ENCODE measurements at places on chromosomes 2 and 18.

DNA sequence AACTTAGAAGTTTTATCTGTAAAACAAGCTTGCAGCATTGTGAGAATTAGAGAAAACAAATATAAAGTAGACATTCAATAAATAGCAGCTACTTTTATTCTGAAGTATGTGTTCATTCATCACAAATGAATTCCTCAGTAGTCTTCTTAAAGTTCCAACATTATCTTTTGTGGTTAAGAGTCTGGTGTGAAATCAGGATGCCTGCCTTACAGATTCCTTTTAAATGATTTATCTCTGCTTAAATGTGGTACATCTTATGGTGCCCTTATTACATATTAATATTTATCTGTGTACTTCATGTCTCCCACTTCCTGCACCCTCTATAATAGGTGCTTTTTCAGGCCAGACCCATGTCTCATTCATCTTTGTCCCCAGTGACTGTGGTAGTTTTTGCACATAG is 595.0 kb downstream of the STK39 start:
- no peaks in the 10 kb centered on the region for H3K36me3 ChIP-seq
- no peaks in the 10 kb centered on the region for H3K4me1 ChIP-seq
- H3K27ac ChIP-seq: no peak overlapping the region

GRCh38 chr2:147511491-147511948 is 333.3 kb upstream of the ACVR2A start:
- H3K4me1 ChIP-seq: no peaks in the 10 kb centered on the region
- H3K27me3 ChIP-seq: no peaks in the 10 kb centered on the region
- no peak overlapping the region for H3K4me3 ChIP-seq

DNA sequence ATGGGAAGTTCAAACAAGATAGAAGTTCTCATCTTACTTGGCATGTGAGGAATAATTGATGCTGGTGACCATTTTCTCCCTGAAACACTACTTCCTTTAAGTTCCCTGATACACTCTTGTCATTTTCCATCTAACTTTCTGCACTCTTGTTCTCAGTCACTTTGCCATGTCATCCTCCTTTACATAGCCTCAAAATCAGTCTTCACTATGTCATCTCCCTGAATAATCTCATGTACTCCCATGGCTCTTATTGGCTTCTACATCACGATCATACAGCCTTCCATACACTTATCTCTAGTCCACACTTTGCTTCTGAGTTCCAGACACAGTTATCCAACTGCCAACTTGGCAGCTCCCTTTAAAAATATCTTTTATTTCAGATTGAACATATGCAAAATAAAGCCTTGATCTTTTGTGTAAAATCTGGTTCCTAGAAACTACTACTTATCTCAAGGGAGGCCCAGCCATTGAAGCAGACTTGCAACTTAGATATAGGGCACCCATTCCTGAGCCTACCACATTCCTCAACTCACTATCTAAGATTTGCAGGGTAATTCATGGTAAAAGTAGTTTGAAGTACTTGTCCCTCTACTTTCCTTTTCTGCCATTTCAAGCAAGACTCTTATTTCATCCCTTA is 1070.2 kb upstream of the NXPH2 start:
- no peak for DNase-seq
- H3K4me1 ChIP-seq: no peaks in the 10 kb centered on the region
- H3K27me3 ChIP-seq: no peaks in the 10 kb centered on the region
- H3K4me3 ChIP-seq: no peak overlapping the region

DNA sequence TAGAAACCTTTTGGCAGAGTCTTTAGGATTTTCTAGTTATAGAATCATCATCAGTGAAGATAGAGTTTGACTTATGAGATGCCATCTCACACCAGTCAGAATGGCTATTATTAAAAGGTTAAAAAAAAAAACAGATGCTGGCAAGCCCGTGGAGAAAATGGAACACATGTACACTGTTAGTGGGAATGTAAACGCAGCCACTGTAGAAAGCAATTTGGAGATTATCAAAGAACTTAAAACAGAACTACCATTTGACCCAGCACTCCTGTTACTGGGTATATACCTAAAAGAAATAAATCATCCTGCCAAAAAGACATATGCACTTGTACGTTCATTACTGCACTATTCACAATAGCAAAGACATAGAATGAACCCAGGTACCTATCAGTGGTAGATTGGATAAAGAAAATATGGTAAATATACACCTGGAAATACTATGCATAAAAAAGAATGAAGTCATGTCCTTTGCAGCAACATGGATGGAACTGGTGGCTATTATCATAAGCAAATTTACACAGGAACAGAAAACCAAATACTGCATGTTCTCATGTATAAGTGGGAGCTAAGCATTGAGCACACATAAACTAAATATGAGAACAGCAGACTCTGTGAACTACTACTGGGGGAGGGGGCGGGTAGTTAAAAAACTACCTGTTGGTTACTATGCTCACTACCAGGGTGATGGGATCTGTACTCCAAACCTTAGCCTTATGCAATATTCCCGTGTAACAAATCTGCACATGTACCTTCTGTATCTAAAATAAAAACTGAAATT is 279.0 kb downstream of the KIAA1328 start:
- DNase-seq: no peak
- H3K27ac ChIP-seq: no peak overlapping the region
- H3K27me3 ChIP-seq: no peaks in the 10 kb centered on the region
- H3K36me3 ChIP-seq: no peaks in the 10 kb centered on the region
- H3K4me3 ChIP-seq: no peak overlapping the region
- H3K4me1 ChIP-seq: peaks cover 9% of the 10 kb centered on the region

DNA sequence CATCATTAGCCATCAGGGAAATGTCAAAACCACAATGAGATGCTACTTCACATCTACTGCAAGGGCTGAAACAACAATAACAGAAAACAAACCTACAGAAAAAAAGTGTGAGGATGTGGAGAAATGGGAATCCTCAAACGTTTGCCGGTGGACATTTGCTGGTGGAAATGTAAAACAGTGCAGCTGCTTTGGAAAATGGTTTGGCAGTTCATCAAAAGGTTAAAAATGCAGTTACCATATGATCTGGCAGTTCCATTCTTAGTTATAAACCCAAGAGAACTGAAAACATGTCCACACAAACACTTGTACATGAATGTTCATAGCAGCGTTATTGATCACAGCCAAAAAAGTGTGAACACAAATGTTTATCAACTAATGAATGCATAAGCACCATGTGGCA is 44.2 kb downstream of the PROC start:
- no peak overlapping the region for H3K4me3 ChIP-seq
- H3K36me3 ChIP-seq: no peaks in the 10 kb centered on the region
- no peak for DNase-seq
- H3K27ac ChIP-seq: no peak overlapping the region

GRCh38 chr2:39845460-39846146 is 66.5 kb upstream of the THUMPD2 start:
- H3K4me1 ChIP-seq: no peaks in the 10 kb centered on the region
- no peak overlapping the region for H3K4me3 ChIP-seq
- no peak overlapping the region for H3K27ac ChIP-seq
- no peak for DNase-seq
- no peaks in the 10 kb centered on the region for H3K27me3 ChIP-seq

Data from pancreas (tissue), 10 donors.